NCI-H2081 (cell line): ENCODE measurements at places on chromosomes 16 and 17.

GRCh38 chr17:10337976-10338375 lies 34.8 kb downstream of the MYH13 start:
- DNase-seq, result no peak

- DNase-seq, result no peak
These were observed 95.8 kb downstream of the TBC1D16 start for GRCh38 chr17:79939755-79940458.

- DNase-seq, result no peak
These were observed 11.3 kb downstream of the NUBP1 start for GRCh38 chr16:10754941-10755340.

DNA sequence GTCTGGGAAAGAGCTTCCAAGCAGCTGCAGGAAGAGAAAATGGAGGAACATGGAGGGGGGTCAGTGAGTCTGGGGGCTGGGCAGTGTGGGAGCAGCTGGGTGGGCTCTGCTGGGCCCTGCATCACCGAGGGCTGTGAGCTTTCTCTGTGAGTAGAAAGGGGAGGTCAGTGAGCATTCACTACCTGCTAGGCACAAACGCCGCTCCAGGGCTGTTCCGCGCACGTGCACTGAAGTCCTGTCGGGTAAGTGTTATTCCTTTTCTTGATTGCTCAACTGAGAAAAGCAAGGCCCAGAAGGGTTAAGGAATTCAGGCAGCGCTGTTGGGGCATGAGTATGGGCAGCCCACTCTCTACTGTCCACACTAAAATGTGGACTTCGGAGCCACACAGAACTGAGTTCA lies 4.7 kb downstream of the CACNG5 start:
- no peak for DNase-seq

DNA sequence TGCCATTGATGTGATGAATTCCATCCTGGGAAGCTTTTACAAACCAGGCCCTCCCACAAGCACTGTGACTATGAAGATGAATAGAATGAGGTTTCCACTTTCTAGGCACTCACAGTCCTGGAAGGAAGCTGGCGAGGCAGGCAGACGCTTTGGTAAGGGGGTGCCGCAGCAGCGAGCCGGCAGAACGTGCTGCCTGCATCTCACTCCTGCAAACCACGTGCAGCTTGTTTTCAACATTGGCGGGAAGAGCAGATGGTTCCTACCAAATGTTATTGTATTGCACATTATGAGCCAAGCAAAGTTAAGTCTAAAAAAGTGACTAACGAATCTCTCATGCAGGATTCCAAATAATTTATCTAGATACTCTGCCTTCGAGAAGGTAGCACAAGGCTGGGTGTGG lies 3.7 kb upstream of the DNAI2 start:
- DNase-seq, result no peak

DNA sequence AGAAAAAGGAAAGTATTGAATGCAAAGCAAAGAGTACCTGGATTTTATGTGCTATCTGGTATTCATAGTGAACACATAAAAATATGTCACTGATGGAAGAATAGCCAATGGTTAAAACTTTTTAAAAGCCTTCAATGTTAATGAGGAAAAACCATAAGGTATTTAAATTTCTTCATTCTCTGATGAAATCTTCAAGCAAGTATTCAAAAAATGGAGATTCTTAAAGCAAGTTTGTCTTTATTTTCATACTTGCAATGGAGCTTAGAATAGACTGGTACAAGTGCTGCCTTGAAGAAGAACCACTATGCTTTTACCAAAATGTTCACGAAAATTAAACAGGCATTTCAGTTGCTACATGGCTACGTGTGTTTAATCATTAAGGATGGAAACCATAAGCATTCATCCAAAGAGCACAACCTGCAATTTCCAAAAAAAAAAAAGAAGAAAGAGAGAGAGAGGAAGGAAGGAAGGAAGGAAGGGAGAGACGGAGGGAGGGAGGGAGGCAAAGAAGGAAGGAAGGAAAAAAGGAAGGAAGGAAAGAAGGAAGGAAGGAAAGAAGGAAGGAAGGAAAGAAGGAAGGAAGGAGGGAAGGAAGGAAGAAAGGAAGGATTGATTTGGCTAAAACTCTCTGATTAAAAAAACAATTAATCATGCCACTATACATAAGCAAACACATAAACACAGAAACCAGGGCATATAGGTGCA lies 17.6 kb downstream of the HS3ST3A1 start:
- DNase-seq, result no peak

- DNase-seq, result peak; percentile 44
These were observed 985 bp upstream of the FZD2 start for GRCh38 chr17:44556166-44556831.

DNA sequence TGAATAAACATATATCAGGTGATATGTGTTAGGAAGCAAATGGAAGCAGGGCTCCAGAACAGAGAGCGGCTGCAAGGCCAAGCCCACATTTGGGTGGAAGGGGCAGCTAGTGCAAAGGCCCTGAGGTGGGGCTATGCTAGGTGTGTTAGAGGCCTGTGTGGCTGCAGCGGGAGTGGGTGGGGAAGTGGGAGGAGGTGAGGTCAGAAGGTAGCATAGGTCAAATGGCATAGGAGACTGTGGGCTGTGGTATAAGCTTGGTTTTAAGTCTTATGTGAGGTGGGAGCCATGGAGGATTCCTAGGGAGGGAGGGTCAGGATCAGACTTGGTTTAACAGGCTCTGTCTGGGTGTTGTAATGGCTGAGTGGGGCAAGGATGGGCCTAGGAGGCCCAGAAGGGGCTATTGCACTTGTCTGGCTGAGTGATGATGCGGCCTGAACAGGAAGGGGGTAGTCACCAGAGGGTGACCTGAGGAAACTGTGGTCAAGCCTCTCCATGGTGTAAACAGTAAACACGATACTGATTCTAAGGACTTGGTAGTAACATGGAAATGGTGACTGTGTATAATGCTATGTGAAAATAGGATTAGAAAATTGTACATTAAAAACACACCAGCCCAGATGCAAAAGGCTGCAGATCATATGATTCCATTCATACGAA lies 31.1 kb downstream of the RAI1 start:
- DNase-seq, result no peak

GRCh38 chr16:30969246-30969842 lies 11.8 kb downstream of the SETD1A start:
- DNase-seq, result no peak

GRCh38 chr17:16980813-16981731 lies 9.2 kb upstream of the TNFRSF13B start:
- peak; percentile 2 for DNase-seq

- DNase-seq, result no peak
These were observed 56.2 kb downstream of the RPH3AL start for GRCh38 chr17:296379-296778.

DNA sequence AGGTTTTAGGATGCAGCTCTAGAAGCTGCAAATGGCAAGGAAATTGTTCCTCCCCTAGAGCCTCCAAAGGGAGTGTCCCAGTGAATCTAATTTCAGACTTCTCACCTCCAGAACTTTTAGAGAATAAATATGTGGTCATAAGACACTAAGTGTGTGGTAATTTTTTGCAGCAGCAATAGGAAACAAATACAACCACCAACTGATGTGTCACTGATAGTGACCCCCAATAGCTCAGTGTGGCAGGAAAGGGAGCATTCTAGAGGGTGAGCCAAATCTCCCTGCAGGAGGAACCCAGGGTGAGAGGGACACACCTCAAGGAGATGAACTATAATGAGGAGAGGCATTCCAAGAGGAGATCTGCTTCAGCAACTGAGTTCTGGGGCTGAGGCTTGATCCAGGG lies 4.1 kb downstream of the CCL4L2 start:
- DNase-seq, result no peak

GRCh38 chr16:80887062-80887461 lies 82.7 kb upstream of the CDYL2 start:
- no peak for DNase-seq

DNA sequence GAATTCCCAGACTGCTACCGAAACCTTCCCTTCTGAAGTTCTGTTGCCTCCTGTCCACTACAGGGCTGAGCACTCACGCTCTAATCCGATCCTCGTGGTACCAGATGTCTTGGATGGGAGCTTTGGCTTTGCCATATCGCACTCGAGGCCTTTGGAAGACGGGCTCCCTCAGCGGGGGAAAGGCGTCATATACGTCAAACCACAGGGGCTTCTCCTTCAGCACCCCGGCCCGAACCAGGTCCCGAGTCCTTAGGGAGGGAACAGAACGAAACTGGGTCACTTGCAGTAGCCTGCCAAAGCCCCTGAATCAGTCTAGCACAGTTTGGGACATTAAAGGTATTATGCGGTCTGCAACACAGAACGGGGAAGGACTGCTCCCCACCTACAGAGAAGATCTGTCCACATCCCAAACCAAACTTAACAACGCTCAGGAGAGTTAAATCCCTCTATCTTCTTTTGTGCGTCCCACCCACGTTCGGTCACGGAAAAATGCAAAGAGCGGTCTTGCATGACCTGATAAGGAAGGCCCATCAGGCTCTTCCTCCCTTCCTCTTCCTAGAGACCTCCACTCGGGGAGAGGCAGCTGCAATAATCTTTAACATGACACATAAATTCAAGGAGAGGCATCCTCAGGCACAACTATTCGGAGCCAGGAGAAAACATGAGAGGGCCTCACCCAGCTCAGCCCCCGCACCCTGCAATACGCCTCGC lies 526 bp downstream of the MRPS23 start:
- DNase-seq, result no peak

DNA sequence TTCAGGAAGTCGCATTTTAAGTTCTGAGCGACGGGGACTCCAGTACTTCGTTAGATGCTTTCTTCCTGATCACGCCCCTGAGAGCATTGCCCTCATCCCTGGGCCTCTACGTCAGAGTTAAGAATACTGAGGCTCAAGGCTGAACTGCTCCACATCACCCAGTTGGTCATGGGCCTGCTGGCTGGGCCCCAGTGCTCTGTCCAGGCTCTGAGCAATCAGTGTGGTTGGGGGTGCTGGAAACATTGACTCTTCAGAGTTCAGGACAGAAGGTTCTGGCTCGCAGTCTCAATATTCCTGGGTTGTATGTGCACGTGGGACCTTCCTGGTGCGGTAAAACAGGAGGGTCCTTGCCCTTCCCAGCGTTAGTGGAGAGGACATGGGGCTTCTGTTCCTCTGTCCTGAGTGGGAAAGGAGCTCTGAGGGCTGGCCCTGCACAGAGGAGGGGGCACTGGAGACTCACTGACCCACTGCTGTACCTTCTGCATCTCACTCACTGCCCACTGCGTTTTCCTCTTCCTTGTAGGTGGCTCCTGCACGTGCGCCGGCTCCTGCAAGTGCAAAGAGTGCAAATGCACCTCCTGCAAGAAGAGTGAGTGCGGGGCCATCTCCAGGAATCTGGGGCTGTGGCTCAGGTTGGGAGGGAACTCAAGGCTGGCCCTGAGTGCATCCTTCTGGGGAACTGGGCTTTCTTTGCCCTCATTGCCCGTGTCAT lies 518 bp downstream of the MT1E start:
- no peak for DNase-seq

DNA sequence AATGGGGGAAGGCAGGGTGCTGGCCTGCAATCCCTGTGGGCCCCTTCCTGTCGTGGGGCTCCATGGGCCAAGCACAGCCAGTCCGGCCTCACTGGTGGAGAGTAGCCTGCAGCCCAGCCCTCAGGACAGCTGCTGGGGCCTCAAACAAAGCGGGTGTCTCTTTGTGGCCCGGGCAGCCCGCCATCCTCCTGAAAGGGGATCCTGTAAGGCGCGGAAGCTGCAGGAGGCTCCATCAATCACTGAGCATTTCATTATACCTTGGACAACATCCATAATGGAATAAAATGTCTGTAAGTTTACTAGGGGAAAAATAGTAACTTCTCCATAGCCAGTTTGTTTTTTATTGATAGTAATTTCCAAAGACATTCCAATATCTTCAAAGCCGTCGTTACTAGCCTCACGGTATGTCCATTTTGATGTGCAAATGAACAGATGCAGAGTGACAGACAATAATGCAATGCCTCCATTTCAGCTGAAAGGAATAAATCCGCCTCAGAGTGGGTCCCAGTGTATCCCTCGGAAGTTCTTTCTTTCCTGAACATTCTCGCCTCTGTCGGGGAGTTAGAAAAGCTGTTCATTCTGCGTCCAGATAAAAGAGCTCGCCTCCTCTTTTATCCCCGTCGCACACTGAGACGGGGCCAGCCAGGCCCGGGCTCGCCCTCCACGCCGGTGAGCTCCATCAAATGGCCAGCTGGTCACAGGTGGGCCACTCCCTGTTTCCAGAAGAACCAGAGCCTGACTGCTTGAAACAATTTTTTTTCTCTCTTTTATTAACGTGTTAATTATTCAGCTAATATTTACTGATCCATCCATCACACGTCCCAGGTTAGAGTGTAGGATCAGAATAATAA lies 14.4 kb downstream of the WSCD1 start:
- DNase-seq, result peak; percentile 31

GRCh38 chr17:45579529-45580495 lies 89.3 kb upstream of the PLEKHM1 start:
- no peak for DNase-seq

DNA sequence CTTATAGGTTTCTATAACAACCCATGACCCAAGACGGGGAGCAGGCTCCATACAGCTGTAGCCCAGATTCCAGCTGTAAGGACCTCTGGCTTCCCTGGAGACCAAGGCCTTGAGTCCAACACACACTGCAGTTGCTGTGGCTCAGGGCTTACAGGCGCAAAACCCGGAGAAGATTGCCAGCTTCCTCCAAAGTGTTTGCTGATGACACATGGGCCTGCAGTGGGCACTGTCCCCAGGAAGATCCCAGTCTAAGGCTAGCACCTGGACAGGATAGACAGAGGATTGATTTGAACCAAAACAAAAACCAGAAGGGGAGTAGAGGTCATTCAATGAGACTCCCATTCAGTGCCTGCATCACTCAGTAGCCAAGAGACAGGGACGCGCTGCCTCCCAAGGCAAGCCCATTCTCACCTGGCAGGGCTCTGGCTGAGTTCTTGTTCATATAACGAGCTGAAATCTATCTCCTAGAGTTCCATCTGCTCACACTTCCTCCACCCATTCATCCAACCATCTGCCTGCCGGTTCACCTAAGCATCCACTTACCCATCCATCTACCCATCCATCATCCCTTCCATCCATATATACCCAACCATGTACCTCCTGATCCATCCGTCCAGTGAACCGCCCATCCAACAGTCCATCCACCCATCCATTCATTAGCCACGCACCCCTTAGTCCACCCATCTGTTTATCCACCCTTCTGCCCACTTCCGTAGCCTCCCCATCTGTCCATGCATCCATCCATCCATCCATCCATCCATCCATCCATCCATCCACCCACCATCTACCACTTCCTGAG lies 10.2 kb downstream of the RAB11FIP4 start:
- DNase-seq, result no peak

- DNase-seq, result no peak
These were observed 11.3 kb upstream of the TBX21 start for GRCh38 chr17:47721725-47722124.

DNA sequence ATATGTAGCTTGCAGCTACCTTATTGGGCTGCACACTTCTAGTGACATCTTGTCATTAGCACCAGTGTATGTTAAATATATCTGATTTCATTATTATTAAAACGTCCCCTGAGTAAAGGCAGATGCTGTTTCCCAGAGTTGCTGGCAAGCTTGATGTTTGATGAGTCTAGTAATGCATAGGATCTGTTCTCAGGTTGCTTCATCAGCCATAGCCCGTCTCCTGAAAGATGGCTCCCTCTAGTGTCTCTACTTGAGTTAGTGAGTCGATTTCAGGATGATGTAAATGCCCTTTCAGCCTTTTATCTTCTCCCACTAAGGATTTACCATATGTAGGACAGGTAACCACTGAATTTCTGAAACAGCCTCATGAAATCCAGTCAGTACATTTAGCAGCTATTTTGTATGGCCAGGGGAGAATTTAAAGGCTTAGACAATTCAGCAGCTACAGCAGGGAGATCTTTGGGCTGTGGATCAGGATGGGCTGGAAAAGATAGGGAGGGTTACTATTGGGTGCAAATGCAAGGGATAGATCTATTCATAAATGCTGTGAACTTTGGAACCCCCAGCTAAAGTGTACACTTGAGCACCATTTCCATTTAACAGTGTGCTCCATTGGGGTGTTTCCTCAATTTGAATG lies 376.3 kb downstream of the CNTNAP4 start:
- DNase-seq, result peak; percentile 87
